ENCODE measurements at places on chromosomes 4 and X.

DNA sequence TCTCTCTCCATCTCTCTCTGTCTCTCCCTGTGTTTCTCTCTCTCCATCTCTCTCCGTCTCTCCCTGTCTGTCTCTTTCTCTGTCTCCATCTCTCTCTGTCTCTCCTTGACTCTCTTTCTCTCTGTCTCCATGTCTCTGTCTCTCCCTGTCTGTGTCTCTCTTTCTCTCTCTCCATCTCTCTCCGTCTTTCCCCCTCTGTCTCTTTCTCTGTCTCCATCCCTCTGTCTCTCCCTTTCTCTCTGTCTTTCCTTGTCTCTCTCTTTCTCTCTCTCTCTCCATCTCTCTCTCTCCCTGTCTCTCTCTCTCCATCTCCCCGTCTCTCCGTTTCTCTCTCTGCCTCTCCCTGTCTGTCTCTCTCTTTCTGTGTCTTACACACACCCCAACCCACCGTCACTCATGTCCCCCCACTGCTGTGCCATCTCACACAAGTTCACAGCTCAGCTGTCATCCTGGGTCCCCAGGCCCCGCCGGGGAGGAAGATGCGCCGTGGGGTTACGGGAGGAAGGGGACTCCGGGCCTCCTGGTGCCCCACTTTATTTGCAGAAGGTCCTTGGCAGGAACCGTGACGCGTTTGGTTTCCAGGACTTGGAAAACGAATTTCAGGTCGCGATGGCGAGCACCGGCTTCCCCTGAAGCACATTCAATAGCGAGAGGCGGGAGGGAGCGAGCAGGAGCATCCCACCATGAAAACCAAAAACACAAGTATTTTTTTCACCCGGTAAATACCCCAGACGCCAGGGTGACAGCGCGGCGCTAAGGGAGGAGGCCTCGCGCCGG, 1.2 kb upstream of the SHOX start:
- no peak for DNase-seq

DNA sequence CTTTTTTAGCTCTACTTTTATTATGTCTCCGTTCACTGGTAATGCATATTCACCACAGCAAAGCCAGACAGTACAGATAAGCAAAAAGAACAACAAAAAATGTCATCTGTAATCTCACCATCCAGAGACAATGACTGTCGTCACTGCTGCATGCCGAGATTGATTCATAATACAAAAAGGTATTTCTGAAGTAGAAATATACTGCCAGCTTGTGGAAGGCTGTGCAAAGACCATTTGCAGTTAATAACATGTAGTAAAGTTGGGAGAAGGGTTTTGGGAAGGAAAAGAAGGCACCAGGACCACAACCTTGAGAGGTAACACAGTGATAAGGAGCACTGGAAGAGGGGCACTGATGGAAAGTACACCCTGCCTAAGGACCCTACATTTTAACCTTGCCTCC, 223.0 kb upstream of the ZIC3 start:
- no peak for DNase-seq

- no peak for DNase-seq
These were observed 337.8 kb upstream of the NOCT start for GRCh38 chr4:138677748-138678147.

GRCh38 chr4:147778942-147779341, 47.1 kb downstream of the ARHGAP10 start:
- no peak for DNase-seq

GRCh38 chr4:108148316-108148715, 20.4 kb downstream of the LEF1 start:
- no peak for DNase-seq

DNA sequence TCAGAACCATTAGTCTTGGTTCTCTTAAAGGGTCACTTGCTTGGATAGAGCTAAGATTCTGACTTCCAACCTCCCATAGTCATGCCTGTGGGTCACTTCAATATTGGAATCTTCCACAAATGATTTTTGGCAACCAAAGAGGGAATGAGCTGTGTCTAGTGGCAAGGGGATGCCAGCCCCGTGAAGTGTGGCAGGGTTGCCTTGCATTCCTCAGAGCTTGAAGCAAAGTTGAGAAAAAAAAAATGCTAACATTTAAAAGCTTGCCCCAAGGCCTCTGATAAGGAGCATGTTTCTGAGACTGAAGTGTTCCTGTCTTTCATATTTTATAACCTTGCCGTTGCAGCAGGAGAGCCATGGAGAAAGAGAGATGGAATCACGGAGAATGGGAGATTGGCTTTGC, 120.2 kb downstream of the PAPSS1 start:
- no peak for DNase-seq

DNA sequence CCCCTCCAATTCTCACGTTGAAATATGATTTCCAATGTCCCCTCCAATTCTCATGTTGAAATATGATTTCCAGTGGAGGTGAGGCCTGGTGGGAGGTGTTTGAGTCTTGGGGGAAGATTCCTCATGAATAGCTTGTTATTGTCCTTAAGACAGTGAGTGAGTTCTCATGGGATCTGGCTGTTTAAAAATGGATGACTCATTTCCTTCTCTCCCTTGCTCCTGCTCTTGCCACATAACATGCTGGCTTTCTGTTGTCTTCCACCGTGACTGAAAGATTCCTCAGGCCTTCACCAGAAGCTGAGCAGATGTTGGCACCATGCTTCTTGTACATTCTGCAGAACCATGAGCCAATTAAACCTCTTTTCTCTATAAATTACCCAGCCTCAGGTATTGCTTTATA, 346.8 kb upstream of the TECRL start:
- no peak for DNase-seq

DNA sequence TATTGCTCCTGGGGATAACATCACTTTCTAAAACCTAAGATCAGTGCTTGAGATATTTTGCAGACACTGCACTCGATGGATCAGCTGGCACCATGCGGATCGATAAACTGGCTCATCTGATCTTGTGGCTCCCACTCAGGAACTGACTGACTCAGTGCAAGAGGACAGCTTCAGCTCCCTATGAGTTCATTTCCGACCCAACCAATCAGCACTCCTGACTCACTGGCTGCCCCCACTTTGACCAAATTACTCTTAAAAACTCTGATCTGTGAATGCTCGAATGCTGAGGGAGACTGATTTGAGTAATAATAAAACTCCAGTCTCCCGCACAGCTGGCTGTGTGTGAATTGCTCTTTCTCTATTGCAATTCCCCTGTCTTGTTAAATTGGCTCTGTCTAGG, 110.1 kb downstream of the ANAPC4 start:
- no peak for DNase-seq

DNA sequence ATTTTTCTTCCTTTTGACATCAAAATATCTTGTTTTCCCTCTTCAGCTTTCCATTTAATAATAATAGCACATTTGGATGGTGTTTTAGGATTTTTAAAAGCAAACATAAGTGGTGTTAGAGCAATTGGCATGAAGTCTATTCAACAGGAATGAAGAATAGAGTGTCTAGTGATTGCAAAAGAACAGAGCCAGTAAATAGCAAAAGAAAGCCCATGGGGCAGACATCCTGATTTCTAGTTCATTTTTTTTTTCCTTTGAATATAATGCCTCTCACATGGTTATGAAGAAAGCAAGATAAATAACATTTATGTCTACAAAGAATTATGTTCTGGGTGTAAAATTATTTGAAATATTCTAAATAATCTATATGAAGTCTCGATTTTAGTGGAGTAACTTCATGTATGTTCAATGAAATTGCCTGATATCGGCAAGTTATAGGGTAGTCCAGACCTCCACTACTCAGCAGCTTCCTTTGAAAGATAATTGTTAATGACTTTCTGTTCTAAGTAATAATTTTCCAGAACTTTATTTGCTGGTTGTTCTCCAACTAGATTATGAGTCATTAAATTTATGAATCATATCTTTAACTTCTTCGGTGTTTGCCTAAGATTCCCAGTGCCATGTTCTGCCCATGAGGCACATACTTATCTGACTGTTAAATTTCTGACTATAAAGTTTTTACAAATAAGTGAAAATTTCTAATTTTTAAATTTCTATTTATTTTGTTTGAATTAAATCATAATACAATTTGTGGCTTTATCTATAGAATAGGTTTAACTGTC, 587.9 kb downstream of the TLL1 start:
- DNase-seq, result no peak

DNA sequence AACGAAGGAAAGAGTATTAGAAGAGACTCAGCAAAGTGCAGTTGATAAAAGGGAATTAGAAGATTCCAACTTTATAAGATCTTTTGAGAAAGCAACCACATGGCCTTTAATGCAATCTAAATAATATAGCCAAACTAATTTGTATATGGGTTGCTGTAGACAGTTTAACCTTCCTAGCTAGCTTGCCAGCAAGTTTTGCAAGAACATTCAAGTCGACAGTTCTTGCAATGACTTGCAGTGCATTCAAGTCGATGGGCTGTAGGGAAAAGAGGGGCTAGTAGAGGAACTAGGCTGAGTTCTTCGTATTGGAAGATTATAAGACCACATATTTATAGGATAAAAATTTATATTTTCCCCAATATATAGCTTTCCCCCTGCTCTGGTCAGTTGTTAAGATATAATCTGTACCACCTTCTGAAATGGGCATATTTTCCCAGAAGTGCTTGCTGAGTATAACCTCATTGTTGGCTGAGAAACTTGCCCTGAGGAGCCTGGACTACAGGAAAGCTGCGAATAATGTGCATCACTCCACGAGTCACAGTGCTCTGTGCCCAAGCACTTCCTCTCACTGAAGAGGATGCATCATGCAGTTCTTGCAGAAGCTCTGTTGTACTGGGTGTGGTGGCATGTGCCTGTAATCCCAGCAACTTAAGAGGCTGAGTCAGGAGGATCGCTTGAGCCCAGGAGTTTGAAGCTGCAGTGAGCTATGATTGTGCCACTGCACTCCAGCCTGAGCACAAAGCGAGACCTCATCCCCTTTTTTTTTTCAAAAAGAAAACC, 56.7 kb downstream of the DOCK11 start:
- no peak for DNase-seq

- no peak for DNase-seq
These were observed 114.8 kb upstream of the NAP1L5 start for GRCh38 chr4:88812420-88812819.

GRCh38 chr4:156583265-156583664, 388.3 kb downstream of the PDGFC start:
- DNase-seq, result no peak

DNA sequence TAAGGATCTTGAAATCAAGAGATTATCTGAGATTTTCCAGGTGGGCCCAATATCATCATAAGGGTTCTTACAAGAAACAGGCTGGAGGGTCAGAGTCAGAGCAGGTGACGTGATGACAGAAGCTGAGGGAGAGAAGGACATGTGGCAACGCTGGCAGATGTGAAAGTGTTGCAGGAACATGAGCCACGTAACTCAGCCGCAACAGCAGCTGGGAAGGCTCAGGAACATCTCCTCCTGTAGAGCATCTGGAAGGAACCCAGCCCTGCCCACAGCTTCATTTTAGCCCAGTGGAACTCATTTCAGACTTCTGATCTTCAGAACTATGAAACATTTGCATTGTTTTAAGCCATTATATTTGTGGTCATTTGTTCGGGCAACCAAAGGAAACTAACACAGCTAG, 156.3 kb upstream of the VEGFC start:
- no peak for DNase-seq

DNA sequence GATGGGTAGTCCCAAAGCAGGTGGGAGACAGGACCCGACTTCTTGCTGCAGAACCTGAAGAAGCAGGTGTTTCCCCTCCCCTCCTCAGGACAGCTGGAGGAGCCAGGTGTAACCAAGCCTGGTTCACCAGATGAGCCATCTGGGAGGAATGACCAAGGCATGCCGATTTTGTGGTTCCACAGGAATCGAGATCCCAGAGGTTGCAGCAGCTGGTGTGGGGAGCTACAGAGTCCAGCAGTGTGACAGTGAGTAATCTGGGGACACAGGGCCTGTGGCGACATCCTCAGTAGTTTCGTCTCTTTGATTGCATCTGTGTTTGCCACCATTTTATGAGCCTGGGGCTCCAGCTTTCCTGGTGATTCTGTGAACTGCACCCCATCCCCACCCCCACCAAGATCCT, 2.6 kb upstream of the NDP start:
- DNase-seq, result no peak

DNA sequence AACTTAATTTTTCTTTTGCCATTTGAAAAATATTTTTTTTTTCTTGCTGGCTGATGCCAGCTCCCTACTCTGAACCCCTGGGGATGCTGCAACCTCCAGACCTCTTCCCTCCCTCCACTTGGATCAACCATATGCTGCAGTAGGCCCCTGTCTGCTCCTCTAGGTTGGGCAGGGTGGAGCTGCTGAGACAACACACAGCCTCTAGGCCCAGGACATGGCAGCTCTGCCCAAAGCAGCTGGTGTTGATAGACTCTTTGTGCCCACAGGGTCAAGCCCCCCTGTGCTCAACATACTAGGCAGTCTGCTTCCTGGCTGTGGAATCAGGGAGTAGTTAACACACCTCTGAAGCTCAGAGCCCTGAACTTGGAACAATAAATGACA, 19.9 kb upstream of the CLNK start:
- no peak for DNase-seq

GRCh38 chr4:70739496-70740337, 18.0 kb downstream of the RUFY3 start:
- DNase-seq, result no peak

DNA sequence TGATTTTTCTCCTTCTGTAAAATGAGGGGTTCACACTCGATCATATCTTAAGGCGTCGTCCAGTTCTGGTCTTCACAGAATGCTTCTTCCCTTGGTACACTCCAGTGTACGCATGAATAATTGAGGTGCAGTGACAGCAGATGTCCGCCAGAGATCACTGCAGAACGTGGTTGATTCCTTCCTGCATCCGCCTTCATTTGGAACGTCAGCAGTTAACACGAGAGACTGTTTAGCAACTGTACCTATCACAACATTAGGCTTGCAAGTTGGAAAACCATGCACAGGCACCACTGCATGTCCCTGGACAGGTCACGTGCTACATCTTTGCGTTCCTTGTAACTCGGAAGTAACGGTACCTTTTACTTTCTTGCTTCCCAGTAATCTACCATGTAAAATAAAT, 66.0 kb upstream of the GEMIN8 start:
- no peak for DNase-seq

GRCh38 chr4:38860788-38861424, 4.3 kb upstream of the TLR6 start:
- DNase-seq, result peak; percentile 34

- no peak for DNase-seq
These were observed 53.5 kb upstream of the KLF3 start for GRCh38 chr4:38610521-38610920.

DNA sequence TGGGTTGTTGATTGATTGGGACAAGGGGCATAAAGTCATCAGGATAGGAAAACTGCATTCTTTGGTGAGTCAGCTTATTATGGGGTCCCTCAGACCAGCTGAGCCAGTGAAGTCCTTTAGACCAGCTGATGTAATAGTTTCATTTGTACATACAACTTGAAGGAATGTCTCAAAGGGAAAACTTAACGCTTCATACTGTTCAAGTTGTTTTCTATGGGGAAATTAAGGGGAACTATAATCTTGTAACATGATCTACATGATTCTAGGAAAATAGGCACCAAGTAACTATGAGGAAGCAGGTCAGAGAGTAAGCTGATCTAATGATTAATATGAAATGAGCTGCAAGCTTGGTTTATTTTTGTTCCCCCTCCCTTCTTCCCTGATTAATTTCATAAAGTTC, 175.1 kb upstream of the GRID2 start:
- no peak for DNase-seq

- DNase-seq, result no peak
These were observed 36.1 kb downstream of the NSG1 start for GRCh38 chr4:4422856-4423499.

GRCh38 chrX:107726816-107727534, 48.6 kb downstream of the TSC22D3 start:
- DNase-seq, result no peak

GRCh38 chr4:38738940-38739803, 43.6 kb downstream of the TLR10 start:
- no peak for DNase-seq

Measured in stimulated activated CD4-positive, alpha-beta T cell treated with anti-CD3 and anti-CD28 coated beads, Interleukin-1b, Interleukin-23, amount 100 ng/mL, for 1 hour (primary cell).